ENCODE measurements at places on chromosomes 1 and 21. TPM values are rescaled to one million over a fixed set of nuclear protein-coding genes. Genes with fewer than 3 reads are reported as not detected.

- no peak for DNase-seq
Observed at GRCh38 chr1:147463022-147463421, 78.3 kb upstream of the BCL9 start.

DNA sequence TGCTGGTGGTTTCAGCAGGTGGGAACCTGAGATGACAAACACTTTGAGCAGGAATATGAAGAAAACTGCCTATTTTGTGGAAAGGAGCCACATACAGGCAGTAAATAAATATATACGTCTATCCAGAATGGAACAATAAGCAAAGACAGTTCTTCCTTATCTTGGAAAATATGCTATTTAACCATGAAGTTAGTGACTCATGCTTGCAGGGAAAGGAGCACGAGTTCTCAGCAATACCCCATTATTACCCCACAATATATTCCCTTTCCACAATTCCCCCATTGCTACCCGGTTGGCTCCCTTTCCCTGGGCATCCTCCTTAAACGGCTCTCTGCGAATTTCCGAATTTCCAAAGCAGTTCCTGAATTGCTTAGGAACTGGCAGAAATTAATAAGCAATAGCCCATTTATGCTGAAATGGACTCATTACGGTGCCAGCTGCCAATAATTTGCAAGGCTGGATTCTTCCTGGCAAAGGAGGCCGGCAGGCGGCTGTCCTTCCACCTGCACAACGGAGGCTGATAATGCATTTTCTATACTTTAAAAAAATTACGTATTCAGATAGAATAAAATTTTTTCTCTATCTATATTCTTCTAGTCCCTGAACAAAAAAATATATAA is 65.4 kb downstream of the TIAM1 start:
- no peak for DNase-seq

GRCh38 chr1:3774276-3774945 is 1.9 kb downstream of the SMIM1 start:
- no peak for DNase-seq

PAPPA2 gene
- polyA plus RNA-seq, result 0.39 TPM

PDPN gene
- polyA plus RNA-seq, result 39.3 TPM

GRCh38 chr1:33369081-33369480 is 48.2 kb upstream of the A3GALT2 start:
- no peak for DNase-seq

TRIM58 gene
- 3.1 TPM for polyA plus RNA-seq

- DNase-seq, result no peak
Observed at GRCh38 chr1:14815175-14815877, 216.8 kb downstream of the KAZN start.

- DNase-seq, result no peak
Observed at GRCh38 chr1:200861937-200862647, 10.7 kb upstream of the GPR25 start.

DNA sequence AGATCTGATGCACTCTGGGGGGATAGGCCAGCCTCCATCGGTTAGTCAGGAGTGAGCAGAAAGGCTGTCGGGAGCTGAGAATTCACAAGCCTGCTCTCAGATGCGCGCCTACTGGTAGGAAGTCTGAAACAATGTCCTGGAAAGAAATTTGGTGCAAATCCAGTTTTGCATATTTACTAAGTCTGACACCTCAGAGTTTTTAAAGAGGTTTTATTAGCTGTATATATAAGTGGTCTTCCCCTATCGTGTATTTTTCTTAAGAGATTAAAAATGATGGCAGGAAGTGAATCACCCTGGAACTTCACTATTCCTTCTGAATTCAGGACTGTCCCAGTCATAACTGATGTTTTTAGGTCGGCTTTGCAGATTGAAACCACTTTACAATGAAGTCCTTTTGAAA is 99.8 kb upstream of the C1orf105 start:
- no peak for DNase-seq

CGN gene
- 0.52 TPM for polyA plus RNA-seq

DNA sequence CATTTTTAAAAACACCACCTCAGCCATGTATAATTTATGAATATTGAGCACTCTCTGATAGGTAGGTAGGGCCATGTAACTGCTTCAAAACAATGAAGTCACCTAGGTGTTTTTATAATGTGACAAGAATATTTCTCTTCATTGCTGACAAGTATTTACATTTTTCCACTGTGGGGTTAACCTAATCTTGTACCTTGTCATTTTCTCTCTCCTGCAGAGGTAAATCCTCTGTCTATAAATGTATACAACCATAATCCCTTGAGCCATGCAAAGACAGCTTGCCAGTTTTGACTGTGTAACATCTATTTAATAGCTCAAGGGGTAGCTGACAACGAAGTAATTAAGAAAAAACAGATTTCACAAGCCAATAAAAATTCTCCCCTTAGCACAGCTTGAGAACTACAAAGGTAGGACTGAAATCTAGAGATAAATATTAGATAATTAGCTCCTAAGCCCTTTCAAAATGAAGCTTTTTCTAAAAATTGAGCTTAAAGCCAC is 137.6 kb upstream of the POGK start:
- no peak for DNase-seq

GRCh38 chr1:38433084-38433722 is 386.6 kb upstream of the POU3F1 start:
- no peak for DNase-seq

DNA sequence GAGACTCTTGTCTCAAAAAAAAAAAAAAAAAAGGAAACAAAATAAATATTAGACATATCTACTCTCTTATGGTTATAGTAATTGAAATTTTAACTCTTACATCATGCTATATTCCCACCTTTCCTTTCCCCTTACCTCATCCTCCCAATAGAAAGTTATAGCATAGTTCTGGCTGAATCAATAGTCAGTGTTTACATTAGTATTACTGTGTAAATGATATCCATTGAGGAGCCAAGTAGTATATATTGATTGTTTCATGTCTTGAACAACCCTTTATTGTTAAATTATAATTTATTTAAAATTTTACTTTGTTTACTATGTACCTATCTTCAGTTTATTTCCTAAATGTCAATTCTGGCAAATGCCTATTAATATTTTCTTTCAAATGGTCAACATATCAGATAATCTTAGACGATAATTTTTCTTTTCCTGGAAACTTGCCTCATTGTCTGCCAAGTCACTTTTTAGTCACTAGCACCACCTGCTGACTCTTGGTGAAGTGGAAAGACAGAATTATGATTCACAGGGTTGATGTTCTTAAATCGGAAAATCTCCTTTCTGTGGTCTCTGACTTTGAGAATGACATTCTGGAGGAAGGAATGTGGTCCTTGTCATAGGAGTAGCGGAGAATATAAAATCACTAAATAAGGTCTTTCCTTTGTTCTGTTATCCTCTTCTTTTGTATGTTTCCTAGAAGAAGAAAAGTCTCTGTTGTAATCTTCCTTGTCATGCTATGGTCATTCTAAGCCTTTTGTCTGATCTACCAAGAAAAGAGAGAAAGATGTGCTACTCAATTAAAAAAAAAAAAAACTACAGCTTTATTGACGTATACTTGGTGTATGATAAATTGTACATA is 8.6 kb downstream of the HJV start:
- no peak for DNase-seq

- no peak for DNase-seq
Observed at GRCh38 chr1:183180634-183181056, 5.4 kb upstream of the LAMC2 start.

DAB1 gene
- polyA plus RNA-seq, result 3.6 TPM

DNA sequence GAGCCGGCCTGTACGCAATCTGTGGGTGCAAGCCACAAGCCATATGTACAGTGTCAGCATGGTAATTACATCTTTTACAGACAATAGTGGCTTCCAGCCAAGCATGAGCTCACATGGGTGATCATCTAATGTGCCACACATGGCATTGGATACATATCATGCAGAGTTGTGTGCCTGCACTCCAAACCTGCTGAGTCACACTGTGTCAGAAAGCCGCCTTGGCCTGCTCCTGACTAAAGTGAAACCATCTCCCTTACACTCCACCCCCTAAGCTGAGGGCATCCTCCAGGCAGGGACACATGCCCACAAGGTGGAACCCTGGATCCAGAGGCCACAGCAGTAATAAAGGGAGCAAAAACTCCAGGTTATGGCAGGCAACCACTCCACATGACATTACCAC is 72.5 kb downstream of the KCNT2 start:
- DNase-seq, result no peak
